ENCODE measurements at places on chromosomes 12 and 14. TPM values are rescaled to one million over a fixed set of nuclear protein-coding genes. Genes with fewer than 3 reads are reported as not detected.

DNA sequence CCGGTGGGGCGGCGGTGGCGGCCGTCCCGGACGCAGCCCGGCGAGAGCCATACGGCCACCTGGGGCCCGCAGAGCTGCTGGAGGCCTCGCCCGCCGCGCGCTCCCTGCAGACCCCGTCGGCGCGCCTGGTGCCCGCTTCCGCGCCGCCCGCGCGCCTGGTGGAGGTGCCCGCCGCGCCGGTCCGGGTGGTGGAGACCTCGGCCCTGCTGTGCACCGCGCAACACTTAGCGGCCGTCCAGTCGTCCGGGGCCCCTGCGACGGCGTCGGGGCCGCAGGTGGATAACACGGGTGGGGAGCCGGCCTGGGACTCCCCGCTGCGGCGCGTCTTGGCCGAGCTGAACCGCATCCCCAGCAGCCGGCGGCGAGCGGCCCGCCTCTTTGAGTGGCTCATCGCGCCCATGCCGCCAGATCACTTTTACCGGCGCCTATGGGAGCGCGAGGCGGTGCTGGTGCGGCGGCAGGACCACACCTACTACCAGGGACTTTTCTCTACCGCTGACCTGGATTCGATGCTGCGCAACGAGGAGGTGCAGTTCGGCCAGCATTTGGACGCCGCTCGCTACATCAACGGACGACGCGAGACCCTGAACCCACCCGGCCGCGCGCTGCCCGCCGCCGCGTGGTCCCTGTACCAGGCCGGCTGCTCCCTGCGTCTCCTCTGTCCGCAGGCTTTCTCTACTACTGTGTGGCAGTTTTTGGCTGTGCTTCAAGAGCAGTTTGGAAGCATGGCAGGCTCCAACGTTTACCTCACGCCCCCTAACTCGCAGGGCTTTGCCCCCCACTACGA, 716 bp downstream of the RIOX1 start:
- peak; percentile 72 for DNase-seq
- peak overlapping the region; percentile 89 for H3K4me3 ChIP-seq
- no peaks in the 10 kb centered on the region for H3K27me3 ChIP-seq
- peaks cover 11% of the 10 kb centered on the region for H3K36me3 ChIP-seq
- peaks cover 14% of the 10 kb centered on the region for H3K4me1 ChIP-seq
- peak overlapping the region; percentile 89 for H3K27ac ChIP-seq

DNA sequence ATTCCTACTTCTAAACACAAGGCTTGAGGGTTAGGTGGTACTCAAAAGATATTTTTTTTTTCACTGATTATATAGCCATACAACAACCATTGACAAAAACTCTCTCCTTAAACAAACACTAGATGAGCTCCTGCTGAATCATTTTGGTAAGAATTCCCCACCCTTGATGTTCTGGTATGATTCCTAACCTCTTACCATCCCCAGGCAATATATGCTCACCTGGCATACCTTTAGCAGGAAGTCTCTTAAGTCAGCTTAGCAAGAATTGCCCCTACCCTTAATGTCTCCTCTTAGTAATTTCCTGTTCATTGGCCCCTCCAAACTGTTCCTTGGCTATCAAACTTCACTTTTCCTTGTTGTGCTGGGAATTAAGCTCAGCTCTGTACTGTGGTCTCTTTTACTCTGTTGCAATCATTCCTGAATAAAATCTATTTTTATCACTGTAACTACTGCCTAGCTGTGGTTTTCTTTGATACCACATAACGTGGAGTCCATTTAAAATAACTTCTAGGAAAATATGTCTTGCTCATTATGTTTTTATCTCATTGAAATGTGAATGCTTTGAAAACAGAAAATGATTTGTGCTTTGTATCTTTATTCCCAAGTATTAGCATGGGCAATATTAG, 712.6 kb downstream of the SLC16A7 start:
- no peak overlapping the region for H3K27ac ChIP-seq
- H3K4me1 ChIP-seq, result no peaks in the 10 kb centered on the region
- no peaks in the 10 kb centered on the region for H3K27me3 ChIP-seq
- H3K4me3 ChIP-seq, result no peak overlapping the region
- DNase-seq, result no peak

DNA sequence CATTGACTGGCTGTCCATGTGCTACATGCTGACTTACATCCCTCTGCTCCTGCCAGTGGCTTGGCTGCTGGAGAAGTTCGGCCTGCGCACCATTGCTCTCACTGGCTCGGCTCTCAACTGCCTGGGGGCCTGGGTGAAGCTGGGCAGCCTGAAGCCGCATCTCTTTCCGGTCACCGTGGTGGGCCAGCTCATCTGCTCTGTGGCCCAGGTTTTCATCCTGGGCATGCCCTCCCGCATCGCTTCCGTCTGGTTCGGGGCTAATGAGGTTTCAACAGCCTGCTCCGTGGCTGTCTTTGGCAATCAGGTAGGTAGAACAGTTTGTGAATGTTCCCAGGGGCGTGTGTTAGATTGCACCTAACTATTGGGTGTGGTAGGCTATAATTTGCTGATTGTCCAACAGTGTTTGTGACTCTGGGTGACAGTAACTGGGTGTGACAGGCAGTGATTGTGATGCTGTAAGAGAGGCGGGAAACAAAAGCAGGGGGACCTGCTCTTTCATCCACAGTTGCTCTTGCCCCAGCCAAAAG, 981 bp downstream of the FLVCR2 start:
- H3K27me3 ChIP-seq, result peaks cover 9% of the 10 kb centered on the region
- H3K4me3 ChIP-seq, result no peak overlapping the region
- peak overlapping the region; percentile 84 for H3K27ac ChIP-seq
- no peaks in the 10 kb centered on the region for H3K36me3 ChIP-seq

DNA sequence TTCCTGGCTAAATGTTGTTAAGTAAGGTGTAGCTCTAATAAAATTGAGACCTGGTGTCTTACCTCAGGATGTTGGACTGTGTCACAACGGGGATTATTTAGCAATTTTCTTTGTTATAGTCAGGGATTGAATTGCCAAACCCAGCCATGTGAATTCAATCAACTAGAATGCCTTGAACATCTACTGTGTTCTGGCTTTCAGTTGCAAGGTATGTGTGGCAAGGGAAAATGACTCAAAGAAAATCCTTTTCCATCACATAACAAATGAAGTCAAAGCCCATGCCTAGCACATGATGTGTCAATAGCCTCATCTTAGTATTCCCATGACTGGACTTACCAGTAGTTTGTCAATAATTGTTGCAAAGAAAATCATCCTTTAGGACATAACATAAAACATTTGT, 519.8 kb upstream of the FLRT2 start:
- no peak for DNase-seq
- peaks cover 4% of the 10 kb centered on the region for H3K4me1 ChIP-seq
- H3K36me3 ChIP-seq, result no peaks in the 10 kb centered on the region
- no peak overlapping the region for H3K27ac ChIP-seq
- no peak overlapping the region for H3K4me3 ChIP-seq

GRCh38 chr14:101467181-101467926, 93.9 kb upstream of the DIO3 start:
- no peaks in the 10 kb centered on the region for H3K36me3 ChIP-seq
- no peak overlapping the region for H3K27ac ChIP-seq
- no peak for DNase-seq

DNA sequence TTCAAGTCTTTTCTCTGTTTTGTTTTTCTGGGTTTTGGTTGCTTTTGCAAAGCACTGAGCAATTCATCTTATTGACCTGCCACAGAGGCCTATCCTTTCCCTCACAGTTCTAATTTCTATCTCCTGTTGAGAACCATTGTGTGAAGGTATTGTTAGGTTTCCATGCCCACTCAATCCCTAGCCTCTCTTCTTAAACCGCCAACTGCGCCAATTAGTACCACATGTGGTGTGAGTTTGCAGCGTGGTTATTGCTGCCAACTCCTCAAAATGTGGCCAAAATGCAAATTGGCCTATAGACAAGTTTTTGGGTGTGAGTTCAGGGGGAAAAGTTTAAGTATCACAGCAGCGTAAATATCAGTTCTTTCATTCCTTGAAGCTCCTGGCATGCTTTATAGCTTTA, 232.6 kb downstream of the FLRT2 start:
- peaks cover 19% of the 10 kb centered on the region for H3K27me3 ChIP-seq
- DNase-seq, result no peak
- peaks cover 5% of the 10 kb centered on the region for H3K4me1 ChIP-seq
- H3K27ac ChIP-seq, result no peak overlapping the region
- no peak overlapping the region for H3K4me3 ChIP-seq
- no peaks in the 10 kb centered on the region for H3K36me3 ChIP-seq

DNA sequence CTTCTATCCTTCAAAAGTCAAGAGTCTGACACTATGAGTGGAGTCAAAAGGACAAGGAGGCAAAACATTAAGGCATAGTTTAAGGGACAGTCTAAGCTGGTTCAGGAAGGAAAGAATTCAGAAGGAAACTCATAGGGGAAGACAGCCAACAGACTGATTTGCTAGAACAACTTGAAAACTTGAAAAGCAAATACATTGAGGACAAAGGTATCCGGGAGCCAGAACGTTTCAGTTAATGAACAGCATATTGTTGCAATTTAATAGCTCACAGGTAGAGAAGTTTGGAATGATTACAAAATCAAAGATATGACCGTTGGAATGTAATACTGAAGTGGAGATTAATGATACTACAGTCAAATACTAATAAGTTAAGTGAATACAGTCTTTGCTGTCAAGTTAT, 312.8 kb upstream of the RPL10L start:
- no peak overlapping the region for H3K27ac ChIP-seq
- no peak overlapping the region for H3K4me3 ChIP-seq
- no peaks in the 10 kb centered on the region for H3K36me3 ChIP-seq
- no peaks in the 10 kb centered on the region for H3K4me1 ChIP-seq

- DNase-seq, result no peak
- no peaks in the 10 kb centered on the region for H3K4me1 ChIP-seq
- peaks cover 68% of the 10 kb centered on the region for H3K27me3 ChIP-seq
- H3K4me3 ChIP-seq, result no peak overlapping the region
- no peaks in the 10 kb centered on the region for H3K36me3 ChIP-seq
Measured at GRCh38 chr12:112859291-112859690, 47.5 kb upstream of the OAS1 start.

- no peaks in the 10 kb centered on the region for H3K36me3 ChIP-seq
- H3K4me1 ChIP-seq, result peaks cover 11% of the 10 kb centered on the region
- H3K4me3 ChIP-seq, result peak overlapping the region; percentile 85
- H3K27ac ChIP-seq, result peak overlapping the region; percentile 69
Measured at GRCh38 chr12:48296586-48297282, 54.0 kb downstream of the ZNF641 start.

- peaks cover 3% of the 10 kb centered on the region for H3K36me3 ChIP-seq
- H3K4me1 ChIP-seq, result no peaks in the 10 kb centered on the region
- peaks cover 30% of the 10 kb centered on the region for H3K27me3 ChIP-seq
- no peak overlapping the region for H3K27ac ChIP-seq
- DNase-seq, result no peak
Measured at GRCh38 chr14:77275601-77276017, 4.6 kb upstream of the NGB start.

DNA sequence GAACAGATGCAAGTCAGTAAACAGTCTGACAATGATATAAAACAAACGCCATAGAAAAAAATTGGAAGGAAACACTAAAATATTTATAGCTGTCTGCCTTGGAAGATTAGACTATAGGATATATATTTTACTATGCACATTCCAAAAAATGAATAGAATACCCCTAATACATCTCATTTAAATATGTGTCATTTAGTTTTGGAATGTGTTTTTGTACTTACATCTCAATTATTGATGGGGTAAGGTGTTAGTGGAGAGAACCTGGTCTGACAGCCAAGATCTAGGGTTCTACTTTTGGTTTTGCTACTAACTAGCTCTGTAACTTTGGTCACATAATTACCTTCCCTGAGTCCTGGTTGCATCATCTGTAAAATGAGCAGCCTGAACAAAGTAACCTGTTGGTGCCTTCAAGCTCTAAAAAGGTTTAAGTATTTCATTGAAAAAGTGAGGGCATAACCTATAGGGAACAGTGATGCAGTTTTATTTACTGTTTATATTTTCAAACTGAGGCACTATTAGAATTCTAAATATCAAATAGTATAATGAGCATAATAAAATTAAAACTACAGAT, 28.6 kb upstream of the SLC6A13 start:
- peaks cover 60% of the 10 kb centered on the region for H3K36me3 ChIP-seq
- DNase-seq, result no peak
- no peaks in the 10 kb centered on the region for H3K27me3 ChIP-seq
- no peak overlapping the region for H3K4me3 ChIP-seq

DNA sequence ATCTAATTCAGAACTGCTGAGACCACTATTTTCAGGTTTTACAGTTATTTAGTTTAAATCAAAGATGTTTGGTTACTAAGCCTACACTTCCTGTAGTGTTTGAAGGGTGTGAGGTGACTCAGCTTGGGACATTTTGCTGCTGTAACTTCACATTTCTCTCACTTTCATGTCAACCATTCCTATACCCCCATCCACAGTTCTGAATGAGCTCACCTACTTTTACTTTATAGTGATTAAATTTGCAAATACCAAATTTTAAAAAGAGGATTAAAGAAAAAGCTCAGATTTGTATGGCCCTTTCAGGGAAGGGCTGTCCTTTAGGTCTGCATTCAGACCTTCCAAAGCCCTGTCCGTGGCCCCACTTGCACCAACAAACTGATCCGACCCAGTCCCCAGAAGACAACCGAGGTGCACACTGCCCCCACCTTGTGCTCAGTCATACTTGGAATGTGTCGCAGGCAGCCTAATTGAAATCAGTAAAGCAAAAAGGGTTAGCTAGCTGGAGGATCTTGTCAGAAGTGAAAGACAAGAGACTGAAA, 174.4 kb downstream of the MON2 start:
- peak overlapping the region; percentile 7 for H3K27ac ChIP-seq
- H3K4me3 ChIP-seq, result no peak overlapping the region
- no peaks in the 10 kb centered on the region for H3K27me3 ChIP-seq

GRCh38 chr14:64731141-64731581, 26.9 kb downstream of the PLEKHG3 start:
- H3K27ac ChIP-seq, result peak overlapping the region; percentile 68
- no peak for DNase-seq
- no peaks in the 10 kb centered on the region for H3K27me3 ChIP-seq

DNA sequence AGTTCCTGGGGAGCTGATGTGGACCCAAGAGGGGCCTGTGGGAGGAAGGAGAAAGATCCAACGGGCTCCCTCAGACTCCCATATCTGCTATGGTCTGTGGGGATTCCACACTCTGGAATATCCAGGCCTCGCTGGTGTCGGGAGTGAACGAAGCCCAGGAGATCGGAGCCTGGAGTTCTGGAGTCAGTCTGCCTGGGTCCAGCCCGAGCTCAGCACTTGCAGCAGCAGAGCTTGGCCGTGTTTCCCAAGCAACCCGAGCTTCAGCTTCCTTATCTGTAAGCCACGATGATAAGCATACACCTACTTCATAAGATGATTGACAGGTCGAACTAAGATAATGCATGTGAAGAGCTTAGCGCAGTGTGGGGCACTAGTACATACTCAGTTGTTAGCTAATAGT, 10.1 kb downstream of the LTBP2 start:
- no peak for DNase-seq
- no peaks in the 10 kb centered on the region for H3K36me3 ChIP-seq
- H3K27me3 ChIP-seq, result peaks cover 5% of the 10 kb centered on the region

TAS2R19 gene
- total RNA-seq, result 3.1 TPM

PLEKHD1 gene
- 0.48 TPM for total RNA-seq

ZNF385A gene
- 47.3 TPM for total RNA-seq

BEGAIN gene
- total RNA-seq, result 3.0 TPM

MRPL52 gene
- total RNA-seq, result 88.5 TPM

CSAD gene
- total RNA-seq, result 30.6 TPM

ATF7 gene
- total RNA-seq, result 28.5 TPM

SLC6A13 gene
- total RNA-seq, result 7.0 TPM

ASPG gene
- total RNA-seq, result 0.29 TPM

ITPR2 gene
- total RNA-seq, result 80.6 TPM
